ENCODE measurements at places on chromosomes 7 and 10.

DNA sequence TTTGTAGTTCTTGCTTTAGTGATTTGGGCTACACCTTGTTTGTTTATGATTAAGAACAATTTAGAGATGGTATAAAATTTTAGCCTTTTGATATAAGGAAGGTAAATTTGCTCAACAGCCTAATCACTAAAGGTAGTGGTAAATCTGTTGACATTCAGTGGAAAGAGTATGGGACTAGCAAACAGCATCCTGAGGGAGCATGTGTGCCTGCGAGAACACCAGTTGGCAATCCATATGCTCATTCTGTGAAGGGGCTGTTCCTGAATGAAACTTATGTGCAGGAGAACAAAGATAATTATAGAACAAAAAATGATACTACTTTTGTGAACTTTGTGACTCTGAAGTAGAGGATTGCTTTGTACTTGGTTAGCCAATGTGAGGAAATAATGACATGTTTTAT, 44.0 kb downstream of the CAPZA2 start:
- DNase-seq = no peak

GRCh38 chr10:34236931-34237330, 578.2 kb downstream of the PARD3 start:
- no peak for DNase-seq

DNA sequence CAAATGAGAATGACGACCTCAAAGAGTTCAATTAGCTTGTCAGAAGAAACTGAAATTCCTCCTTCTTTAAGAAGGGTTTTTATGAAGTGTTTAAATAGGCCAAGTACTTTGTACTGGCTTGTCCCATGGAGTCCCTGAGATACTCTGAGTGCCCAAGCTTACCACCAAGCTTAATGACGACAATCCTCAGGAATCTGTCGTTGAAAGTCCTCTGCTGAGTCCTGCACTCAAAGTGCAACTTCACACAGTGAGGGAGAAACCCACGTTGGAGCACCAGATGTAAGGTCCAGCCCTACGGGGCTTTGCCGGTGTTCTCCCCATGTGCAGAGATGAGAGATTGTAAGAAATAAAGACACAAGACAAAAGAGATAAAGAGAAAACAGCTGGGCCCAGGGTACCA, 42.8 kb upstream of the AKR1C2 start:
- no peak for DNase-seq

- DNase-seq = no peak
Measured at GRCh38 chr10:55019439-55019838, 218.4 kb upstream of the PCDH15 start.

GRCh38 chr10:43268491-43268890, 1.6 kb upstream of the RASGEF1A start:
- no peak for DNase-seq

DNA sequence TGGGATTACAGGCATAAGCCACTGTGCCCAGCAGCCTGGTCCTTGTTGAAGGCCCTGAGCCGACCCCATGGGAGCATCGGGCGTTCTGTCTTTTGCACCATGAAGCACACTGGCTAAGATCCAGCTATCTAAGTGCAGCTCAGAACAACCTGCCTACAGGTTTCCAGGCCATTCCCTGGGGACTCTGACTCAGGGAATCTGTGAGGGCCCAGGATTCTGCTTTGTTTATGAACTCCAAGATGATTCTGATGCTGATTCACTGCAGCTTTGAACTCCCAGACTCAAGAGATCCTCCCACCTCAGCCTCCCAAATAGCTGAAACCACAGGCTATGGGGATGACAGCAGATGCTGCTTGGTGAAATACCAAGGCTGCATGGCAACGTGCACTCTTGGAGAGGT, 30.2 kb downstream of the NPTX2 start:
- DNase-seq = no peak

DNA sequence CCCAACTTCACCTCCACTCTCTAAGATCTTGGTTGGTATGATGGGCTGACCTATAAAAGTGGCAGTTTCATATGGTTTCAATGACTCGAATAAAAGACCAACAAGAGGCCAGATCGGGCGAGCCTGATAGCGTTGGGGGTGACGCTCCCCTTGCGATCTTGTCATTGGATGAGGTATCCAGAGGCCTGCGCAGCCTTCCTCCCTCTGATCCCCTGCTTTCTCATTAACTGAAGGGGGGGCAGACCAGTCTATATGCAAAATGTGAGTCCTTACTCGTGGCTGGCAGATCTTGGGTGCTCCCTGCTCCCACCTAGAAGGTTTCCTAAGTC, 937 bp upstream of the COBL start:
- no peak for DNase-seq

GRCh38 chr7:35967366-35968139, 166.7 kb downstream of the SEPTIN7 start:
- DNase-seq = no peak

DNA sequence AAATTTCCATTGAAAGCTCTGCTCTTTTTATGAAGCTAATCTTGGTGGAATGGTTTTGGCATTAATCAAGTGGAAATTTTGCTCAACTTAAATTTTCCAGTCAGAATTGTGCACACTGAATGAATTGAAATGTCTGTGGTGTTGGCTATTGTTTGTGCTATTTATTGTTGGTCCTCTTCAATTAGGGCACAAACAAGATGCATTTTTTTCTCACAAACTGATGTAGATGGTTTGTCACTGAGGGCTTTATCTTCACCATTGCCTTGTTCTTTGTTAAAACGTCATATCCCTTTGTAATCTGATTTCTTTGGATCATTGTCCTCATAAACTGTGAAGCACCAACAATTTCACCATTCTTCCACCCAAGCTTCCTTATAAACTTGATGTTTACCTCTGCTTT, 152.1 kb upstream of the RHOBTB1 start:
- no peak for DNase-seq

DNA sequence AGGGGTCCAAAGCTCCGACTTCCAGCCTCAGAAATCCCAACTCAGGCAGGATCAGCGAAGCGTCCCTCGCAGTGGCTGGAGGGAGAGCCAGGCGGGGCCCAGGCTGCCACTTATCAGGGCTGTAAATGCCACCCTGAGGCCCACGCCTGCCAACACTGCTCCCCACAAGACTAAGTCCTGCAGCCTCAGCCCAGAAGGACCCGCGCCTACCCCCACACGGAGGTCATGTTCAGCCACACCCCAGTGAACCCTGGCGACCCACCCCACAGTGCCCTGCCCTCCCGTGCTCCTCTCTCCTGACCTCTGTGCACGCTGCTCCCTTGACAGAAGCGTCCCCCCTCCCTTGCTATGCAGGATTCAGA, 3.2 kb downstream of the PSMG3 start:
- DNase-seq = no peak

DNA sequence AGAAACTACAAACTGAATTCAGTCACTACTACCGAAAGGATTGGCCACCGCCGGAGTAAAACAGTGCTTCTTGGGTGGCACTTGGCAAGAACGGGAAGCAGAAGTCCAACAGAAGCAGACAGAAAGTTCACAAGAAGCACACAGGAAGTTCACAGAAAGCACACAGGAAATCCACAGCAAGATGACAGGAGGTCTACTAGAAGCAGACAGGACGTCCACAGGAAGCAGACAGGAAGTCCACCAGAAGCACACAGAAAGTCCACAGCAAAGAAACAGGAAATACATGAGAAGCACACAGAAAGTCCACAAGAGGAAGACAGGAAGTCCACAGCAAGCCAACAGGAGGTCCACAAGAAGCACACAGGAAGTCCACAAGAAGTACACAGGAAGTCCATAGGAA, 399.2 kb upstream of the AUTS2 start:
- DNase-seq = no peak

- DNase-seq = no peak
Measured at GRCh38 chr10:68878496-68878895, 22.6 kb upstream of the DDX50 start.

GRCh38 chr7:41700044-41700471, 2.8 kb downstream of the INHBA start:
- DNase-seq = no peak

GRCh38 chr7:100087055-100087750, 1.6 kb upstream of the COPS6 start:
- no peak for DNase-seq

DNA sequence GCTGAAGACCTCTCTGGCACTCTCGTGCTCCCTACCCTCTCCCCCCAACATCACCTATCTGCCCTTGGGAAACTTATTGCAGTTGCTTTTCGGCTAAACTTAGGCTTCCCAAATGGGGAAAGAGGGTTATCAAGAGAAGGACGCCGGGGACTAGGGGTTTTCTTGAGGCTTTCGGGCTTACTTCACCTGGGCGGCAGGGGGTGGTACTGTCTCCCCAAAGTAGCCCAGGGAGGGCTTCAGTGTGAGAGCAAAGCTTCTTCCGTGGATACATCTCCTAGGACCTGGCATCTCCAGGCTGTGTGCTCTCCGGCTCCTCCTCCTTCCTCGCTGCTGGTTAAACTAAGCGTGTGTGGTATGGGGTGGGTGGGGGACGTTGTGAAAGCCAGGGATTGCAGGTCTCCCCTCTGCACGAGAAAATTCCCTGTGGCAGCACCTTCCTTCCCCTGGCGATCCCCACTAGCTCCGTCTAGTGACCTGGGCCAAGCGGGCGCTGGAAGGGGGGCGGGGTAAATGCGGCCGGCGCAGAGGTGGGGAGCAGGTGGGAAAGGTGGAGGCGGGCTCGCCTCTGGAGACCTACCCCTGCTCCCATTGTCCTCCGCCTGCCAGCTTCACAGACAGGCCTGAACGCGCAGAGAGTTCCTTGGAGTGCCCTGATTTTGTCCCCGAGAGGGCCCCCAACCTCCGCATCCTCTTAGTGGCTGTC, 1.1 kb downstream of the PLXDC2 start:
- no peak for DNase-seq

GRCh38 chr10:97842656-97843280, 6.9 kb upstream of the GOLGA7B start:
- no peak for DNase-seq

GRCh38 chr10:78264361-78264760, 230.7 kb downstream of the RPS24 start:
- no peak for DNase-seq

DNA sequence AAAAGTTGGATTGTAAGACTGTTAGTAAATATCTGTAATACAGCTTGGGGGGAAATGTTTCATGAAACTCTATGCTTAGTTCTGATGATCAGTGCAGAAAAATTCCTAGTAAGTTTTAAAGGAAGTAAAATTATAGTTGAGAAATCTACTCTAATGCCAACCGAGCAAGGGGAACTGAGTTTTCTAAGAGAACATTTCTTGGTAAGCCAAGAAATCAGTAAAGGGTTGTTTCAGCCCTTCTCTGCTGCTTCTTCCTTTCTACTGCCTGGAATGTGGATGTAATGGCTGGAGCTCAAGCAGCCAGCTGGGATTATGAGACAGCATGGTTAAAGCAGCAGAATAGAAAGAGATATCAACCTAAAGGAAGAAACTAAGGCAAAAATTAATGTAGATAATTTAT, 15.9 kb upstream of the AKR1B1 start:
- no peak for DNase-seq

DNA sequence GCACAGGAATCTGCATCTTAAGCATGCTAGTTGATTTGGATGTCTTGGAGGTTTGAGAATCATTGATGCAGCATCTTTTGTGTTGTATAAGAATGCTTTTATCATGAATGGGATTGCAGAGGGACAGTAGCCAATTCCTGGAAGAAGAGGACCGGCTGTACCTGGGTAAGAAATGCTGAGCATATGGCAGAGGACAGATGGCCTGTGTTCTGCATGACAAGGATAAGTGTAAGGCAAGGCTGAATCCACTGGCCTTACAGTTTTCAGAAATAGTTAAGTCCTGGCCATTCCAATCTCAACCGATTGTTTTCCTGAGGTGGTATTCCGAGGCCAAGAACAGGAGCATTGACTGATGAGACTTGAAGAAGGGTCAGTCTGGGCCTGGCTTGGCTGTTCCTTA, 24.4 kb upstream of the KBTBD2 start:
- no peak for DNase-seq

- no peak for DNase-seq
Measured at GRCh38 chr10:124745673-124746072, 1.5 kb upstream of the FAM53B start.

- peak; percentile 63 for DNase-seq
Measured at GRCh38 chr7:98211676-98212531, 665 bp downstream of the BHLHA15 start.

- DNase-seq = no peak
Measured at GRCh38 chr7:101521430-101521925, 107.6 kb downstream of the MYL10 start.

- peak; percentile 44 for DNase-seq
Measured at GRCh38 chr7:156156734-156157408, 344.6 kb upstream of the SHH start.

GRCh38 chr7:128231021-128231420, 10.1 kb upstream of the LEP start:
- DNase-seq = no peak

DNA sequence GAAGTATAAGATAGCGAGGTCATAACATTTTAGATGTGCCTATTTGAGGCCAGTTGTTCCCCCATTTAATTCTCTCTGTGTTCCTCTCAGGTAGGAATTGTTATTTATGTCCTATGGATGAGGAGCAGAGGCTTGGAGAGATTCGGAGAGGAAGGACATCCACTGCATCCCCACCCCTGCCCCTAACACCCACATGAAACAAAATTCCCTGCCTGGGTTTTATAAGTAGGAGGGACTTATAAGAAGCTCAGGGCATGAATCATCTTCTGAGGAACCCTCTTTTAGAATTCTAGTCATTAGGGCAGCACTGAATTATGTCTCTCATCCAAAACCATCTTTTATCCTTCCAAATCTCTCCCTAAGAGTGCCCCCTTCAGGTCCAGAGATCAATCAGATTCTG, 5.0 kb downstream of the CHAT start:
- no peak for DNase-seq

DNA sequence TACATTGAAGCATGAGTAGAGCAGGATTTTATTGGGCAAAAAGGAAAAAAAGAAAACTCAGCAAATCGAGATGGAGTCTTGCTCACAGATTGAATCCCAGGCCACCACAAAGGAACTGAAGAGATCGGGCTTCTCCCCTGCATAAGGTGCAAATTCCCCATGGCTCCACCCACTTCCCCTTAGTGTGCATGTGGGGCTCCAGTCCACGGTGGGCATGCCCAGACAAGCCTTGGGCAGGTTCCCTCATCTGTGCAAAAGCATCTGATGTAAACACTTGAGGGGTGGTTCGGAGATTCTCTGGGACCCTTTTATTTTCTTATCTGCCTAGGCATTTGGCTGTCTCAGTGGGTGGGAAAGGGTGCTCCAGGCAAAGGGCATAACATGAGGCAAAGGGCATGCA, 150.7 kb downstream of the CFTR start:
- no peak for DNase-seq

- DNase-seq = no peak
Measured at GRCh38 chr7:157784041-157784835, 447.4 kb downstream of the DNAJB6 start.

- peak; percentile 79 for DNase-seq
Measured at GRCh38 chr10:75111907-75112679, 637 bp downstream of the SAMD8 start.

Data from activated effector memory CD4-positive, alpha-beta T cell treated with anti-CD3 and anti-CD28 coated beads, Interleukin-2, amount 50 U/mL, for 16 hours (primary cell).